Choroid plexus epithelial cell (primary cell): ENCODE measurements at places on chromosomes 13 and 19.

- DNase-seq: no peak
These were observed 134.4 kb downstream of the DLEU7 start for GRCh38 chr13:50709058-50709457.

DNA sequence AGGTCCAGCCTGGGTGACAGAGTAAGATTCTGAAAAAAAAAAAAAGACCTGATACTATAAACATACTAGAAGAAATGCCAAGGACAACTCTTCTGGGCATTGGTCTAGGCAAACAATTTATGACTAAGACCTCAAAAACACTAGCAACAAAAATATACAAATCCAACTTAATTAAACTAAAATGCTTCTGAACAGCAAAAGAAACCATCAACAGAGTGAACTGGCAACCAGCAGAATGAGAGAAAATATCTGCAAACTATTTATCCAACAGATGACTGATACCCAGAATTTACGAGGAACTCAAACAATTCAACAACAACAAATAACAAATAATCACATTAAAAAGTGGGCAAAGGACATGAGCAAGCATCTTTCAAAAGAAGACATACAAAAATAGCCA is 26.8 kb upstream of the GPC6 start:
- DNase-seq: no peak

GRCh38 chr13:66154354-66154753 is 1075.8 kb downstream of the PCDH9 start:
- DNase-seq: no peak

DNA sequence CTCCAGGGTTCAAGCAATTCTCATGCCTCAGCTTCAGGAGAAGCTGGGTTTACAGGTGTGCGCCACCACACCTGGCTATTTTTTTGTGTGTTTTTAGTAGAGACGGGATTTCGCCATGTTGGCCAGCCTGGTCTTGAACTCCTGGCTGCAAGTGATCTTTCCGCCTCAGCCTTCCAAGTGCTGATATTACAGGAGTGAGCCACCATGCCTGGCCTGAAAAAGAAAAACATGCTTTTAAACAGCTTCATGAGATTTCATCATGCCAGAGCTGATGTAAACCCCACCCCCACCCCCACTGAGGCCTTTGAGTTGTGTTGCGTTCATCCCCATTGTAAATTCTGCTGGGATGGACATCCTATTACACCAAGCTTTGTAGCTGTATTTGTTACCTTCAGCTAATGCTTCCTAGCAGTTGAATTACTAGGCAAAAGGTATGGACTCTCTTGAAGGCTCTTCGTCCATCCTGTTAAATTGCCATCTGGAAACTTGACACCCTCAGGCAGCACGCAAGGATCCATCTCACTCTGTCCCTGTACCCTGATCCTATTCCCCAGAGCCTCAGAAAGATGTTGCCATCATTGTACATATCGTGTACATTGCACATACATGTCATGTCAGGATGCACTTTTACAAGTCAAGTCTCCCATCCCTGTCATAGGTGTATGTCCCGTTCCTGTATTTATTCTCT is 47.3 kb downstream of the NFIX start:
- peak; percentile 63 for DNase-seq

- DNase-seq: no peak
These were observed 6.6 kb downstream of the GRIN3B start for GRCh38 chr19:1006711-1007398.

GRCh38 chr13:48297131-48297786 is 6.3 kb upstream of the RB1 start:
- DNase-seq: no peak

DNA sequence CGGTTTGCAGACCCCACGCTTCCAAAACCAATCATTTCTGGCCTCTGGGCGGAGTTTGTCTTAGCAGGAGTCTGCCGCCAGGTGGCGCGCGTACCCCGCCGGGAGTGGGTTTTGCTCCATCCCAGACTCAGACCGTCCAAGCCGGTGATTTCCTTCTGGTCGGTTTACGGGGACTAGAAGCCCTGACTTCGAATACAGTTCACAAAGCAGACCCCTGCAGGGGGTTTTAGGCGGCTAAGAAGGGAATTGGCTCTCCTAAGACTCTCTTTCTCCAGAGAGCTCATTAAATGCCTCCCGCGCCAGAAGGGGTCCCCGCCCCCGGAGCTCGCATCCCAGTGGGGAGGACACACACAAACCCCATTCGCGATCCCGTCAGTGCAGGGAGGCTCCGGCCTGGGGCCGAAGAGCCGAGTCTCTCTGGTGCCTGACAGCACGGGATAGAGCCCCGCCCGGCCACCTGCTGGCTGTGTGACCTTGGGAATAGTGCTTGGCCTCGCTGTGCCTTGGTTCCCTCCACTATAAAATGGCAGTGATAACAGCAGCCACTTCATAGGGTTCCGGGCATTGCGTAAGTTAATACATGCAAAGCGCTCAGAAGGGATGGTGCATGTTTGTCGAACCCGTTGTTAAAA is 8.6 kb upstream of the NUP62 start:
- peak; percentile 76 for DNase-seq

- no peak for DNase-seq
These were observed 8.3 kb upstream of the OXGR1 start for GRCh38 chr13:97002581-97002980.
